ENCODE measurements at places on chromosomes 12 and 14.

- DNase-seq: peak; percentile 4
These were observed 233.3 kb upstream of the PPFIA2 start for GRCh38 chr12:81992461-81992860.

GRCh38 chr14:31268216-31268615 is 60.6 kb upstream of the HECTD1 start:
- DNase-seq: no peak

DNA sequence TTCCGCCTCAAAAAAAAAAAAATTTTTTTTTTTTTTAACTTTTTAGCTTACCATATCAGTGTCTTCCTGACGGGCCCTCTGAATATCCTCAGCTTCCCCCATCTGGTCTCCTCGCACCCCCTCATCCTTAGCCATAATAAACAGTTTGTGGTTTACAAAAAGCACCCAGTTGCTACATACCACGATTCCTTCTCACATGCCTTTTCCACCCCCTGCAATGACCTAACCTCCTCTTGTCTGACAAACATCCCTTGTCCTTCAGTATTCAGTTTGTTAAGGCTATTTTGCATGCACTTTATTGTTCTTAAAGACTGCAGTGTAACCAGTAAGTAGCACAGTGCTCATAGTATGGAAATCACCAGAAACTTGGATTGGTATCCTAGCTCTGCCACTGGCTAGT is 88.5 kb downstream of the PPM1H start:
- no peak for DNase-seq

DNA sequence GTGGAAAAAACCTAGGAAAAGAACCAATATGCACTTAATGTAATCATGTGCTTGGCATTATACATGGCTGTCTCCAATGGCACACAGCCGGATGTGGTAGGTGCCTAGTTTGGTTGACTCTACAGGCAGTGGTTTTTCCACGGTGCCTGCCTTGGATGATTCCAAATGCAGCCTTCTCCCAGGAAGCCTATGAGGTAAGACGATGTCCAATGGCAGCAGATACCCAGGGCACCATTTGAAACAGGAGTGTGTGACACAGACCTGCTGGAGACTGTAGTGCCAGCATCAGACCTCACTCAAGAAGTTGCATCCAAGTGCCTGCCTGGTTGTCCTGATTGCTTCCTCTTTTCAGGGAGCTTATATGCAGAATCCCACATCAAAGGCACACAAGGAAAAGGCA is 88.0 kb upstream of the VASH1 start:
- DNase-seq: no peak

- no peak for DNase-seq
These were observed 8.8 kb downstream of the VRK1 start for GRCh38 chr14:96805956-96806355.

GRCh38 chr14:100312877-100313400 is 6.7 kb upstream of the SLC25A29 start:
- DNase-seq: no peak

DNA sequence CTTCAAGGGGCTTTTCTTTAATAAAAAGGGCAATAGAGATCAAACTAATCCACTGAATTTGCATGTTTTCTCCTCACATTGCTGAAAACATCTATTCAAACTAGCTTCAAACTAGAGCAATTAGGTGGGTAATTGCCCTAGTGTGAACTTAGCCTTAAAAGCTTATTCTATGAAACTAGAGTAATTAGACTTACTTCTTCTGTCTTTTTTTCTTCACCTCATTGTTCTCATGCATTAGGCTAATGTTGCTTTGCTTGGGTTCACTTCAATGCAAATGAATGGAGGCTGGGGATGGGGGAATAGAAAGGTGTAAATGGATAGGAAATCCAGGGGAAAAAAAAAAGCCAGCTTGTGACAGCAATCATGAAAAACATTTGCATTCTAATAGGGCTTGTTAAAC is 414.8 kb upstream of the LMO3 start:
- DNase-seq: no peak
